ENCODE measurements at places on chromosomes 2 and 18. TPM values are rescaled to one million over a fixed set of nuclear protein-coding genes. Genes with fewer than 3 reads are reported as not detected.

DNA sequence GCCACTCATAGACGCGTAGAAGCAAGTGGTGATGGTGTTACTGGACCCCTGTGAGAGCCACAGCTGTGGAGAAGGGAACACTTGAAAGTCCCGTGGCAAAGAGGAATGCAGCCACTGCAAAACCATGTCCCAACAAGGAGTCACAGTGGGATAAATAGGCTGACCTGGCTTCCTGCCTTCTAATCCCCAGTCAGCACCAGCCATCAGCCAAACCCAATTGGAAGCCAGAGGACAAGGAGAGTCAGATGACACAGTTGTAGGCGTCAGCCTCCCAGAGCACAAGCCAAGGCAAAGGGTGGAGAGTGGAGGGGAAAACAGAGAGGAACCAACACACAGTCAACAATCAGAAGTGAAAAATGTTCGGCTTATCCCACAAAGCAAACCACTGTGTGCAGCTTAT lies 5.5 kb upstream of the CYBRD1 start:
- no peaks in the 10 kb centered on the region for H3K36me3 ChIP-seq
- H3K27ac ChIP-seq: no peak overlapping the region
- DNase-seq: no peak
- peaks cover 5% of the 10 kb centered on the region for H3K4me1 ChIP-seq
- no peak overlapping the region for H3K4me3 ChIP-seq

DNA sequence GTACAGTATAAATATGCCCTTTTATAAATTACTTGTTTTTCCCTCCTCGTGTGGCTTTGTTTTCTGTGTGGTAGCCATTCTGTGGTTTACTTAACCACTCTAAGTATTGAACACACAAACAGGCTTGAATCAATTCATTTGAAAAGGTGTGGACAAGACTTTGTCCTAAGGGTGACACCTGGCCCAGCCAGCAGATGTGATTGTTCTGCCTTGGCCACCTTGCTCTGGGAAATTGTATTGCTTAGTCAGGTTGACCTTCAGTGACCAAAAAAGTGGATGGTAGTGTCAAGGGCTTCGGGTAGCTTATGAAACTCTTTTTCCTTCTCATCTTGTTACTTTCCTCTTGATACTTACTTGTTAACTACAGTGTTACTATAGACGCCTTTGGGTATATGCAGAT lies 61.9 kb downstream of the DGKD start:
- peaks cover 80% of the 10 kb centered on the region for H3K4me1 ChIP-seq
- peak overlapping the region; percentile 17 for H3K27ac ChIP-seq
- no peaks in the 10 kb centered on the region for H3K27me3 ChIP-seq
- no peak overlapping the region for H3K4me3 ChIP-seq

- H3K27ac ChIP-seq: no peak overlapping the region
- peaks cover 18% of the 10 kb centered on the region for H3K27me3 ChIP-seq
- no peak overlapping the region for H3K4me3 ChIP-seq
- DNase-seq: no peak
Observed at GRCh38 chr18:54233228-54233625, 8.8 kb upstream of the MBD2 start.

GRCh38 chr18:13376298-13376840 lies 157.8 kb downstream of the LDLRAD4 start:
- peaks cover 3% of the 10 kb centered on the region for H3K27me3 ChIP-seq
- peak; percentile 61 for DNase-seq
- peaks cover 43% of the 10 kb centered on the region for H3K4me1 ChIP-seq

DNA sequence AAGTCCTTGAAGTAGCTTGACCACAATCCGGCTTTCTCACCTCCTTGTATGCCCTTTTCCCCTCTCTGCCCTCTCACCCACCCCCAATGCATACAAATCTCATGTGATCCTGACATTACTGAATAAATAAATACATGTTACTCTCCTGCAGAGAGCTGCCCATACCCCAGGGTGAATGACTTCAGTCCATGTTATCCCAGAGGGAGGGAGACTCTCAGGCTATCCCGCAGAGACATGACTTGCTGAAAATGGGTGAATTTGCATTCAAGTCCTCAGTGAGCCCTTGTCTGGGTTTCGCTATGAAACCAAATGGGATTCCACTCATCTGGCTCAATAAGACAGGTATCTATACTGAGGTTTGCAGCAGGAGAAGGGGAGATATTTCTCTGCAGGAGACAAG lies 168.5 kb downstream of the FHOD3 start:
- H3K4me1 ChIP-seq: no peaks in the 10 kb centered on the region
- no peaks in the 10 kb centered on the region for H3K27me3 ChIP-seq
- H3K36me3 ChIP-seq: no peaks in the 10 kb centered on the region
- DNase-seq: no peak
- no peak overlapping the region for H3K27ac ChIP-seq

GRCh38 chr2:223416815-223417610 lies 185.1 kb downstream of the SCG2 start:
- H3K36me3 ChIP-seq: no peaks in the 10 kb centered on the region
- no peaks in the 10 kb centered on the region for H3K27me3 ChIP-seq
- no peaks in the 10 kb centered on the region for H3K4me1 ChIP-seq
- no peak overlapping the region for H3K27ac ChIP-seq
- DNase-seq: no peak
- H3K4me3 ChIP-seq: no peak overlapping the region

- no peak overlapping the region for H3K4me3 ChIP-seq
- H3K4me1 ChIP-seq: peaks cover 14% of the 10 kb centered on the region
- peaks cover 33% of the 10 kb centered on the region for H3K27me3 ChIP-seq
Observed at GRCh38 chr2:134276381-134277172, 22.7 kb downstream of the MGAT5 start.

- H3K4me1 ChIP-seq: no peaks in the 10 kb centered on the region
- no peak overlapping the region for H3K27ac ChIP-seq
Observed at GRCh38 chr18:64474773-64475172, 325.9 kb upstream of the LINC00305 start.

- no peak overlapping the region for H3K27ac ChIP-seq
- no peaks in the 10 kb centered on the region for H3K27me3 ChIP-seq
- no peak overlapping the region for H3K4me3 ChIP-seq
- peaks cover 37% of the 10 kb centered on the region for H3K36me3 ChIP-seq
- DNase-seq: no peak
- no peaks in the 10 kb centered on the region for H3K4me1 ChIP-seq
Observed at GRCh38 chr2:168064011-168064998, 183.1 kb downstream of the STK39 start.

- H3K27me3 ChIP-seq: peaks cover 27% of the 10 kb centered on the region
- no peaks in the 10 kb centered on the region for H3K36me3 ChIP-seq
Observed at GRCh38 chr2:18490901-18491300, 69.6 kb downstream of the RDH14 start.

DNA sequence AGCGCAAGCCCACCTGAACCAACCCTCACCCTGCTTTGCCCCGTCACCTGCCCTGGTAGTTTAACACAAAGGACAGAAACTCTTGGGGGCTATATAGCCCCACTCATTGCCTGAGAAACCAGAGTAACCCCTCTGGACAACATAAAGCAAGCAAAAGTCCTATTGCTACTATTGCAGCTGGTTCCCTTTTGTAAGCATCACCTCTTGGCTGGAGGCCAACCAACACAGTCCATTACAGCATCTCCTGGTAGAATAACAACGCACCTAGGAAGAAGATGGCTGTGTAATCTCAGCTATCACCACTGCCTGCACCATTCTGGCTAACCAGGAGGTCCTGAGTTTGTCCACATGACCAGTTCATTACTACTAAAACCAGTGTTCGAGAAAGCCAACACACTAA lies 36.4 kb downstream of the FLACC1 start:
- no peak overlapping the region for H3K4me3 ChIP-seq
- no peaks in the 10 kb centered on the region for H3K27me3 ChIP-seq
- no peak for DNase-seq

The C2orf81 gene
- 1.8 TPM for total RNA-seq

The SERPINB13 gene
- total RNA-seq: not detected

Data from activated CD8-positive, alpha-beta memory T cell treated with anti-CD3 and anti-CD28 coated beads, Interleukin-2, amount 10 ng/mL, durations not matched to agents 7 days and 5 days (primary cell).